ENCODE measurements at places on chromosomes 2 and 18. TPM values are rescaled to one million over a fixed set of nuclear protein-coding genes. Genes with fewer than 3 reads are reported as not detected.

GRCh38 chr2:50720697-50721315, 311.1 kb downstream of the NRXN1 start:
- peak; percentile 63 for DNase-seq

GRCh38 chr18:50844554-50844953, 24.7 kb upstream of the MRO start:
- DNase-seq, result no peak

DNA sequence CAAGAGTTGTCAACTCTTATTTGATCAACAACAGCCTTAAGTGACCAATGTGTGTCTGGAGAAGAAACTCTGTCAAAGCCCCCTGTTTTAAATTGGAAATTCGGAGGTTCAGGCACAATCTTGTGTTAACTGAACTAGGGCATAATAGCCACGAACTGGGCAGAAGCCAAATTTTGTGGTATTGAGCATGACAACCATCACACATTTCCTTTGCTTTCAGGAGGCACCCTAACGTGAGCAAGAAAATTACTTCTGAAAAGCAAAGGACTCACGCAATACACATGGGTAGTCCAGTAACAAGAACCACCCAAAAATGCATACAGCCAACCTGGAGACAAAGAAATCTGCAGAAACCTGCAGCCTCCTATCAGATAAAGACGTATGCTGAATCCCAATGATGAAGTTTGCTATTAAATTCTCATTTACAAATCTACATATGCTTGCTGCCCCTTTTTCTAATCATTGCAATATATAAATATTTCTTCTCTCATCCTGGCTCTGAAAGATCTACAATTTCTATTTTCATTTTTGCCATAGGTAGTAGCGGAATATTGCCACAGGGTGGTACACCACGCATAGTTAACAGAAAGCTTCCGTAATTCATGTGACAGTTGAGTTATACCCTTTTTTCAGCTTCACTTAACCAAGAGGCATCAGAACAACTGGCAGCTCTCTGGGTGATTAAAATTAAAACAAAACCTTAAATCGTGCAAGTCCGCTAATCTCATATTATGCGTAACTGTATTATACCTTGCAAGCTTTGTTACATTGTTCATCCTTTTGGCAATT, 495.8 kb downstream of the NRXN1 start:
- DNase-seq, result peak; percentile 39

The CCDC148 gene
- total RNA-seq, result 9.3 TPM

- DNase-seq, result peak; percentile 33
Observed at GRCh38 chr2:226124548-226125011, 675.0 kb downstream of the IRS1 start.

GRCh38 chr2:193774166-193774565, 1579.4 kb upstream of the TMEFF2 start:
- no peak for DNase-seq

The APOB gene
- total RNA-seq, result 0.34 TPM

- DNase-seq, result no peak
Observed at GRCh38 chr2:10891390-10891789, 20.3 kb upstream of the KCNF1 start.
